Stimulated activated CD4-positive, alpha-beta T cell treated with anti-CD3 and anti-CD28 coated beads, Interleukin-4, amount 100 ng/mL, for 1 hour (primary cell): ENCODE measurements at places on chromosomes 13 and 19.

DNA sequence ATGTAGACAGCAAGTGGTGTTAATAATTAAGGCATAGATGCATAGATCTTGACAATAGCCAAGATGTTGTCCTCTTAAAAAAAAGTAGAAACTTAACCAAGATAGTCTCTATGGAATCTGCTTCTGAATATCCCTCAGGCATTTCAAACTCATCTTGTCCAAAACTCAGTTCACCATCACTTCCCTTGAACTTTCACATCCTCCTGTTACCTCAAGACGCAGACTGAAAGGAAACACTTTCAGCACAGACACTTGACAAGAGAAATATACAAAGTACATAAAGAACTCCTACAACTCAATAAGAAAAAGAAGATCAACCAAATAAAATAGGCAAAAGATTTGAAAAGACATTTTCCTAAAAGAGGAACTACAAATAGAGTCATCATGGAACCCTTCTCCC lies 451.1 kb downstream of the FOXO1 start:
- DNase-seq, result no peak

DNA sequence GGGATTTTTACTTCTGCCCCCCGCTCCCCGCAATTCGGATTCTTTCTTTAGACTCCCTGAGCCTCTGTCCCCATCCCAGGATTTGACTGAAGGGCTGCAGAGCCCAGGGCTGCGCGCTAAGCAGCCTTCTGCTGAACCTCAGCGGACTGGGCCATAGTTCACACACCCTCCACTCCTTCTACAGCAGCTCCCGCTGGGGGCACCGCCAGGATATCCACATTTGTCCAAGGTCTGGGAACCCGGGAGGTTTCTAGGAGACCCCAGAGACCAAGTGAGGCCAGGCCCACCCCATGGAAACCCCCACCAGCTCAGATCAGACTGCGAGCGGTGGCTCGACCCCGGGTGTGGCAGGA lies 463.3 kb downstream of the ITGBL1 start:
- no peak for DNase-seq

GRCh38 chr13:41985788-41986508 lies 25.0 kb upstream of the VWA8 start:
- no peak for DNase-seq

DNA sequence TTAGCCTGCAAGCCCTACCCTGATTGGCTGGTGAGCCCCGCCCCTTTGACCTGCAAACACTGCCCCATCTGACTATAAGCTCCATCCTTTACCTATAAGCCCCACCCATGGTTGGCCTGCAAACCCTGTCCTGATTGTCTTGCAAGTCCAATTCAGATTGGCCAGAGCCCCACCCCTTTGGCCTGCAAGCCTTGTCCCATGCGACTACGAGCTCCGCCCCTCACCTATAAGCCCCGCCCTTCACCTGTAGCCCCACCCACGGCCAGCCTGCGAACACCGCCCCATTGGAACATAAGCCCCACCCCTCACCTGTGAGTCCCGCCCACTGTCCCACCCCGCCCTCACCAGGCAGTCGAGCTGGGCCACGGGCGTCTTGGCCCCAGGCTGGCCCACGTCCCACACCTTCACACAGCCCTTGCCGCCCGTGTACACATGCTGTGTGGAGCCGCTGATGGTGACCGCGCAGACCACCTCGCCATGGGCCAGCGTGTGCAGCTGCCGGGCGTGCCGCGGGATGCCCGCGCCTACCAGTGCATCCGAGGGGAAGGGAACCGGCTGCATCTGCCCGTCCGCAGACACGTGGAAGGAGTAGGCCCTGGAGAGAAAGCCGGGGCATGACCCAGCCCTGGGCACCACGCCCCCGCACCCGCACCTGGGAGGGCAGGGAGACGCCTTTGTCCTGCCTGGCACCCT lies 22.9 kb downstream of the TLE2 start:
- DNase-seq, result peak; percentile 22

- DNase-seq, result no peak
Measured at GRCh38 chr13:80955501-80955900, 614.6 kb upstream of the SPRY2 start.

DNA sequence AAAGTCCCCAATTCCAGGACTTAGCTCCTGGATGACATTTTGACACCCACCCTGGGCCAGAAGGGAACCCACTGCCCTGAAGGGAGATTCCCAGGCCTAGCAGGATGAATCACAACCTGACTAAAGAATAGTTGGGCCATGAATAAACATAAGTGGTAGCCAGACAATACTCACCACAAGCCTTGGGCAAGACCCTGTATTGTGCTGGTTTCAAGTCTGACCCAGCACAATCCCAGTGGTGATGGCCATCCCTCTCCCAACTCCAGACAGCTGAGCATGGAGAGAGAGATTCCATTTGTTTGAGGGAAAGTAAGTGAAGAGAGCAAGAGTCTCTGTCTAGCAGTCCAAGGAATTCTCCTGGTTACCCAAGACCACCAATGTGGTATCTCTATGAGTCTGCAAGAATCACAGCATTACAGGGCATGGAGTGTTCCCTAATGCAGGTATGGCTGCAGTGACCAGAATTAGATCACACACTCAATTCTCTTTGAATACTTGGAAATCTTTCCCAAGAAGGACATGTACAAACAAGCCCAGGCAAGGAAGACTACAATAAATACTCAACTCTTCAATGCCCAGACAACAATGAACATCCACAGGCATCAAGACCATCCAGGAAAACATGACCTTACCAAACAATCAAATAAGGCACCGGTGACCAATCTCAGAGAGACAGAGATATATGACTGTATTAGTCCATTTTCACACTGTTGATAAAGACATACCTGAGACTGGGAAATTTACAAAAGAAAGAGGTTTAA lies 158.0 kb downstream of the VWA8 start:
- no peak for DNase-seq

DNA sequence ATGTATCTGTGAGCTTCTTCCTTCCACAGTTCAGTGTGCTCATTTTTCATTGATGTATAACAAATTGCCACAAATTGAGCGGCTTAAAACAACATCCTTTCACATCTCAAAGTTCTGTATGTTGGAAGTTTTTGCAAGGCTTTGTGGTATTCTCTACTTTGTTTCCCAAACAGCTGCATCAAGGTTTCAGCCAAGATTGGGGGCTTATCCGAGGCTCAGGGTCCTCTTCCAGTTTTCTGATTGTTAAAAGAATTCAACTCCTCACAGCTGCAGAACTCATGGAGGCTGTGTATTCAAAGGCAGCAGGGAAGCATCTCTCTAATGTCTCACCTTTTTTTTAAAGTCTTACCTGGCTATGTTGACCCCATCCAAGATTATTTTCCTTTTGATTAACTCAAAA lies 1369.8 kb downstream of the PCDH9 start:
- DNase-seq, result no peak

DNA sequence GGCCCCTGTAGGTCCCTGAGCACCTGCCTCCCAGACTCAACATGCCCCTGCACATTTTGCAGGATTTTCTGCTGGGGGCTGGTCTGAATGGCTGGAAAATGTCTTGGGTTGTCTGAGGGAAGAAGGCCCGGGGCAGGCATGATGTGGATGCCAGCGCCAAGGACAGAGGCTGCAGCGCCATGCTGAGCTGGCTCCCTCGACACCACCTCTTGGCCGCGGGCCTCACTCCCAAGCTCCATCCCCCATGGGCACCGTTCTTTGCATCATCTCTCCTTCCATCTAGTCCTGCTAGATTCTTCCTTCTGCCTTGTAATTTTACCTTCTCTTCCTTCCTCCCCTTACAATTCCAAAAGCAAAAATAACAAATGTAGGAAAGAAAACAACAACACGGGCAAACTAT lies 70.6 kb downstream of the ZIC5 start:
- no peak for DNase-seq

DNA sequence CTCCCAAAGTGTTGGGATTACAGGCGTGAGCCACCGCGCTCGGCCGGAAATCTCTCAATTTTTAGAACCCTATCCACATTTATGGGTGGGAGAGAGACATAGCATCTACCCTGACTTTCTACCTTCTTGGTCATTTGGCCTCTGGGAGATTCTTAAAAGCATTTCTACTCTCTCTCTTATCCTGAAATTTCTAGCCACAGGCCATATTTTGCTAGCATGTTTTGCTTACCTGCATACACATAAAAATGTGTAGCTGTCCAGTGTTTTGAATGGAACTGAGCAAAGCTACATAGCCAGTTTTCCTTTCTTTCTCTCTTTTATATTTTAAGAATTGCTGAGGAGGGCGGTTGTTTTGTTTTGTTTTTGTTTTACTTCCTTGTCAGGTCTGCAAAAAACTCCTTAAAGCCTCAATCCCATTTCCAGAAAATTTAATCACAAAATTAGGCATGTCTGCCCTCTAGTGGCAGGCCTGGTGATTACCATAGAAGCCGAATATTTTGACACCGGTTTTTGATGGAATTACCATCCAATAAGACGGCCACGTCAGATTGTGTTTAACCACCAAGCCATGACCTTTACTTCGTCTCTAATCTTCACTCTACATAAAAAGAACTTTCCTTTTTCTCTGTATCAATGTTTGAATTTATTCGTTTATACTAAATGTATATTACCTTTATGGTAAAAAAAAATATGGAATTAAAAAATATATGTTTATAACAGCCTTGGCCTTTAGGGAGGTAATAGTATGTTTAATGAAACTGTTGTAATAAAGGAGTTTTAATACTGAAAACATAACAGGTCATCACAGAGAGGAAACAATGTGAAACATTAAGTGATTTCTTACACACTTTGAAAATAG lies 34.4 kb upstream of the OXGR1 start:
- DNase-seq, result peak; percentile 39

DNA sequence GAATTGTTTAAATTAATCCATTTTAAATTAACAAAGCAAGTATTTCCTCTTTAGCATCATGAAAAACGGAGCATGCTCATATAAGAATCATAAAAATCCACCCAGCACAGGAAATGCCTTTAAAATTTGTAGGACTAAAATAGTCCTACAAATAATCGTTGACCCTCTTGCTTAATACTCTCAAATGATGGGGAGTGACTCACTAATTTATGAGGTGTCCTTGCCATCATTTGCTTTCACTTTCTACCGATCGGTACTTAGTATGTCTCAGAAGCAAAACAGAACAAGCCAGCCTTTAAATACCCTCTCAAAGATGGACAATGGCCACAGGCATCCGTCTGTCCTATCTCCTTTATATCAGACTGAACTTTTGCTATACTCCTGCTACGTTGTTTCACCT lies 97.2 kb downstream of the SUCLA2 start:
- no peak for DNase-seq

- no peak for DNase-seq
Measured at GRCh38 chr13:68644611-68645010, 1414.5 kb upstream of the PCDH9 start.

GRCh38 chr13:59279576-59279975 lies 884.2 kb downstream of the DIAPH3 start:
- DNase-seq, result no peak

GRCh38 chr19:34173193-34173956 lies 1.1 kb downstream of the LSM14A start:
- peak; percentile 6 for DNase-seq

DNA sequence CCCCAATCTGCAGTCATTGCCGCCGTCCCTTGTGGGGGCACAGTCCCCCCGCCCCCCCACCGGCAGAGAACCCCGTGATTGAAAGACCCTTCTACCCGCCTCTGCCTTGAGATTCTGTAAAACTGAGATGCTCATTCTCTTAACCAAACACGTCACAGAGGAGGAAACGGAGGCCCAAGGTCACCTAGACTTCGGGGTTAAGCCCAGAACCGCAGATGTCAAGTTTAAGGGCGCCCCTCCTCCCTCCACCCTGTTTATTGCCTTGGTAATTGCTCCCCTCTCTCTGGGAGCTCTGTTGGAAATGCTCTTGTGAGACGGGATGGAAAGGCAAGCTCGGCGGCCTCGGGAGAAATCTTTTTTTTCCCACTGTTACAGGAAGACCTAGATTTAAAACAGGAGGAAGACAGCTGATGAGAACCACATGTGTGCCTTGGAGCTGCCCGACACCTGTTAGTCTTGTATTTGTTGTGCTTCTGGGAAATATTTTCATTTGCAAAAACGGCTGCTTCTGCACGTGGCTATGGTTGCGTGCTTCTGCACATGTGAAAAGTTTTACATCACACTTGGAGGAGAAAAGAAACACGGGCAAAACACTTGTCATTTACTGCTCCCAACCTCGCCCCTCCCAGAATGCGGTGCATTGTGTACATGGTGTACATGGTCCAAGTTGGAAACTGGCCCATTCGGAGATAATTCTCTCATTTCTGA lies 1.1 kb upstream of the MED26 start:
- DNase-seq, result no peak

DNA sequence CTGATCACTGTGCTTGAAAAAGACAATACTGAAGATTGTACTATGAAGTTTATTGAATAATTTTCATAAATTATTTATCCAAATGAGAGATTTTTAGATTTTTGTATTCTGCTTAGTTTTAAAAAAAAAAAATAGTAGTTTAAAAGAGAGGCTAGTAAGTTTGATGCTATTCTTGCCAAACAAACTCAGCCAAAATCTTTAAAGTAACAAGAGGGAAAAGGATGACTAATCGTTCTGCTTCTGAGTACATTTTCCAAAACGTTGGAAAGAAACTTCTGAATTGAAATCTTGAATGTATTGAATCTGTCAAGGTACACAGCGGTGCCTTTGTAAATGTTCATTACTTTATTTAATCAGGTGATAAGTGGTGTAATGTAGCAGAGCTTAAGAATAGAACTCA lies 34.4 kb downstream of the NUP58 start:
- no peak for DNase-seq

GRCh38 chr19:15263361-15263985 lies 31.2 kb upstream of the EPHX3 start:
- DNase-seq, result no peak

DNA sequence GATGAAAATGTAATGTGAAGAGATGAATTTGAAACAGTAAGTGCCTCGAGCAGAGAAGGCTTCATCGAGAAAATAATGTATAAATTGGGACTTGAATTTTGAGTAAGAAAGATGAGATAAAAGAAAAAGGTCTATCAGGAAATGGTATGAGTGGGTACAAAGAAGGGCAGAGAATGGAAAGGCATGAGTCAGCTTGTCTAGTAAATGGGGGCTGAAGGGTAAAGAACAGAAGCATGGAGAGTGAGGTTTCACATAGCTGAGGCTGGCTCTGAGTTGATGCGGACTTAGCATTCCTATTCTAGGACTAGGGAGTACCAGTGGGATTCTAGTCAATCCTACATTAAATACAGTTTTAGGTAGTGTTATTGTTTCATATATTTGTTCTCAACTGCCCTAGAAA lies 85.8 kb downstream of the ZC3H13 start:
- DNase-seq, result no peak

GRCh38 chr13:106867249-106867648 lies 299.3 kb upstream of the ARGLU1 start:
- no peak for DNase-seq

DNA sequence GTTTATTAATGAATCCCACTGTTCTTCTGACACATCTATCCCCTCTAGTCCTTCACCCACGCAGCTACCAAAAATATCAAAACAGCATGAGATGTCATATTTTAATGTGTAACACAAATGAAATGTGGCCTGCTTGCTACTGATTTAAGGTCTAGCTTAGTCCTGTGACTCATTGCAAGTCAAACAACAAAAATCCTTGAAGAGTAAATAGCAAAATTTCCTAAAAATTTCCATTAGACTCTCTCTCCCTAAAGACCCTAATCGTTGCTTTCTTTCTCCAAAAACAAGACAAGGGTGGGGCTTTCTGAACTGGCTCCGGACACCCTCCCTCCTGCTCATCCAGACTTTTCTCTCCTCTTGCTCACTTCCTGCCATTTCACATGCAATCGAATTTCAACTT lies 99.9 kb upstream of the IPO5 start:
- DNase-seq, result no peak
